Hepatocyte (in vitro differentiated cells): ENCODE measurements at places on chromosomes 5 and 9. TPM values are rescaled to one million over a fixed set of nuclear protein-coding genes. Genes with fewer than 3 reads are reported as not detected.

Gene PCDHB5
- polyA plus RNA-seq, result 6.2 and 6.4 TPM in 2 replicates

DNA sequence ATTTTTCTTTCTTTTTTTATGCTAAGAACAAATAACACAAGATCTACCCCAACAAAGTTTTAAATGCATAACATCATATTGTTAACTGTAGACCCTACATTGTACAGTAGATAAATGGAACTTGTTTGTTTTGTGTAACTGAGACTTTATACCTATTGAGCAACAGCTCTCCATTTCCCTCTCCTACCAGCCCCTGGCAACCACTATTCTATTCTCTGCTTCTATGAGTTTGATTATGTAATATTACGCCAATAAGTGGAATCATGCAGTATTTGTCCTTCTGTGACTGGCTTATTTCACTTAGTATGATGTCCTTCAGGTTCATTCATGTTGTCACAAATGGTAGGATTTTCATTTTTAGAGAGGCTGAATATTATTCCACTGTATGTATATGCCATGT is 308.2 kb upstream of the PRR16 start:
- no peak for DNase-seq

DNA sequence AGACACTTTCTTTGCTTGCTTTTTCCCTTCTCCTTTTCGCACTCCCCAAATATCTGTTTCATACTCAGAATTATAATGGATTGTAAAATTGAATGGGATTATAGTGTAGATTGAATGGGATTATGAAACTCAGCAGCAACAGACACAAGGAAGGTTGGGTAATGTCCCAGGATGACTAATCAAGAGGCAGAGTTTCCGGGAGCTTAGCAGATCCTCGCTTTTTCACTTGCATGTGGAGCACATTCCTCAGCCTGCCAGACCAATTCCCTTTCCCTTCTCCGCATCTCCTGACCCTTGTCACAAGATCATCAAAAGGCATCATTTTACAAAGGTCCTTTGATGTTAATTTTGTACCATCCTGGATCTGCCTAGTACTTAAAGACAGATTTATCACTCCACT is 55.1 kb upstream of the SLC1A1 start:
- DNase-seq, result peak; percentile 25

Gene CAMK2A
- 1.0 and 1.2 TPM in 2 replicates for polyA plus RNA-seq
